ENCODE measurements at places on chromosomes 5 and 9.

- DNase-seq = no peak
Measured at GRCh38 chr9:98347642-98348041, 92.2 kb upstream of the TBC1D2 start.

- no peak for DNase-seq
Measured at GRCh38 chr5:91864962-91865361, 481.8 kb upstream of the ARRDC3 start.

- no peak for DNase-seq
Measured at GRCh38 chr5:166624573-166624972, 1666.9 kb upstream of the WWC1 start.

DNA sequence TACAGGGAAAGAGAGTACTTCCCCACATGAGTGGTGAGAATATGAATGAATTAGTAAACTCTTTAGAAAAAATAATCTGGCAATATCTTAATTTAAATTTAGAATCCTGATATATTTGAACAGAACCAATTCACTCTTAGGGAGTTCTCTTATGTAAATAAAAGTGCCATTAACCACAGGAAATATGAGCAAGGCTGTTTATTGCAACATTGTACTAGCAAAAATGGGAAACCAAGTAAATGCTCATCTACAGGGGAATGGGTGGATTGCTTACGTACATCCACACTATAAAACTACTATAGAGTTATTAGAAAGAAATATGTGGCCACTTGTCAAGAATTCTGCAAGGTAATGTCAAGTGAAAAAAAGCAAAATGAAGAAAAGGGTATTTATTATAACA is 274.5 kb downstream of the TLE1 start:
- DNase-seq = no peak

DNA sequence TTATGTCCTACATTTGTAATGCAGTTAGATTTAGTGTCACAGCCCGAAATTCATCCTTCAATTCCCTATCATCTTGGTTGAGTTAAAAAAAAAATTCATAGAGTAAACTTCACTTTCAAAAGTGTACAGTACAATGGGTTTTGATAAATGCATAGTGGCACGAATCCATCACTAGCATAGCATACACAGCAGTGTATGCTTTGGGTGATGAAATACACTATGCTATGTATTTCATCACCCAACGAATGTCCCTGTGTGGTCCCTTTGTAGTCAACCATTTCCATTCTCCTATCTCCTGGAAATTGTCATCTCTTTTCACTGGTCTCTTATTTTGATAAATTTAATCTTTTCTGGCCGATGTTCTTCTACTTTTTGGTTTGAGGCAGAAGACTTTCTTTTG is 129.4 kb upstream of the BASP1 start:
- DNase-seq = no peak

DNA sequence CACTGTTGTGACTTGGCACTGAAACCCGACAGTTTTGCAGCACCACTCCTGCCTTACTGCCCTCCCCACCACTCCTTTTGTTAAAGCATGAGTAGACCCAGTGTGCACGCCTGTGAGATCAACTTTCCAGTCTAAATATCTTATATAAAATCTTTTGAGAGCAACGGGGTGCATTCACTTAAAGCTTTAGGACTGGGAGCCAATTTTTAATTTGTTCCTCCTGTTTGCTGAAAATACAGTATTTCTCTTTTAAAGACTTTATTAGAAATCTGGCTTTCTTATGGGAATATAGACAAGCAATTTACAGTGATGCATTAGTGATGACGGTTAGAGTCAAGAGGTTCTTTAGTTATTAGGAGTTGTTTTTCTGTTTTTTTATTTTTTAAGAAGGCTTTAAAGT is 397.5 kb downstream of the TMEM167A start:
- no peak for DNase-seq

GRCh38 chr5:109146591-109146990 is 263.2 kb downstream of the PJA2 start:
- no peak for DNase-seq

DNA sequence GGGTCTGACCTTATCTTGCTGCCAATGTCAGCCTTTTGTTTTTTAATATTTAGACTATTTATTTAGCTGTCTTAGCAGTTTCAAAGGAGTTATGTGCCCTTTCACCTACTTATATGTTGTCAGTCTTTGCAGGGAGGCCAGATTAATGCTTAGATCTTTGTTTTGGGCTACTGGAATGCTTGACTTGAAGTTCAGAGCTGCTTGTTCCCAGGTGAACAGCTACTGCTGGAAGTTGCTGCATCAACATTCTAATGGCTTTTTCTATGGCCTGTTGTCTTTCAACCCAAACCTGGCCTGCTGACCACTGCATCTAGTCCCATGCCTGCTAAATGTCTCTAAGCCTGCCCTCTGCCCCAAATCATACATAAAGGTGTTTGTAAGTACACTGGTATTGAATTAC is 3.0 kb downstream of the SLC22A5 start:
- DNase-seq = no peak

- DNase-seq = no peak
Measured at GRCh38 chr9:83511051-83511450, 27.1 kb downstream of the FRMD3 start.

Data from stimulated activated CD4-positive, alpha-beta T cell treated with anti-CD3 and anti-CD28 coated beads, Interleukin-4, amount 100 ng/mL, for 24 hours (primary cell).